AG10803 (cell line): ENCODE measurements at places on chromosomes 3 and 15.

- DNase-seq, result no peak
Observed at GRCh38 chr3:130529486-130530215, 12.7 kb downstream of the COL6A6 start.

- DNase-seq, result no peak
Observed at GRCh38 chr3:7710284-7710683, 791.3 kb upstream of the LMCD1 start.

DNA sequence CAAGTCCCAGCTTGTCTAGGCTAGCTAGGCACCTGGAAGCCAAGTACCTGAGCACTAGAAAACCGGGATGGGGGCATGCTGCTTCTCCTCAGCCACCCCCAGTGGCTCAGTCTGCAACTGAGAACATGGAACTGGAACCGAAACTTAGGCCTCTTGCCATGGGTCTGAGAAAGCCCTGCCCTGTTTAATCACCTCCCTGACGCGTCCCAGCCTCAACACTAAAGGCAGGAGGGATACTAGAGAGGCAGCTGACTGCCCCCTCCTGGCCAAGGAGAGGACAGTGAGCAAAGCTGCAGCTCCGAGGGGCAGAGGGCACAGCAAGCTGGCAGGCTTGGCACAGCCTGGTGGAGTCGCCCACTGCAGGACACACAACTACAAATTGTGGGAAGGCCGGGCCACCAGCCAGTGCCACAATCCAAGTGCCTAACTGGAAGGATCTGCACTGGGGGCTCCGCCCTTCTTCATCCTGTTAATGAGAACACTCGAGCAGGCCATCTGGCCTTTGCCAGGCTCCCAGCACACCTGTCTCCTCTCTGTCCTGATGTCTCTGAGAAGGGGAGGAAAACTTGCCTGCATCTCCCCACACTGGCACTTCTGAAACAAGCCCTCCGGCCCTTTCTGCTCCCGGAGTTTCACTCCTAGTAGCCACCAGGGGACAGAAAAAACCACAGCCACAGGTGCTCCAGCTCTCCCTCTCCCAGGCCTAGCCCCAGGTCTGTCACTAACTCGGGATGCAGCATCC lies 53.7 kb downstream of the BDH1 start:
- DNase-seq, result peak; percentile 68

DNA sequence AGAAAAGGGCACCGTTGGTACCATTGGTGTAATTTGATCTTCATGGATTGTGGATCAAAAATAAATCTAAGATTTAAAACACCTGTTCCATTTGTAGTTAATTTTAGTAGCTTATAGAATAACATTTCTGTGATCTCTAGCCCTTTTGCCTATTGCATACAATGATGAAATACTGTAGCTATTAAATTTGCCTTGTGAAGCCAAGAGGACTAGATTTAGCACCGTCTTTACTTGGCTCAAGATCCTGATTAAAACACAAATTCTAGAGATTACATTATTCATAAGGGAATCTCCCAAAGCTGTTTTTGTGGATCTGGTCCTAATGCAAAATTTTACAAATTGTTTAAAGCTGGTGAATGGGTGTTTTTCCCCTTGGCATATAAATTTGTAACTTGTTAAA lies 8.2 kb downstream of the TBC1D23 start:
- DNase-seq, result peak; percentile 56

GRCh38 chr15:90946538-90946937 lies 8.1 kb upstream of the RCCD1 start:
- DNase-seq, result no peak

DNA sequence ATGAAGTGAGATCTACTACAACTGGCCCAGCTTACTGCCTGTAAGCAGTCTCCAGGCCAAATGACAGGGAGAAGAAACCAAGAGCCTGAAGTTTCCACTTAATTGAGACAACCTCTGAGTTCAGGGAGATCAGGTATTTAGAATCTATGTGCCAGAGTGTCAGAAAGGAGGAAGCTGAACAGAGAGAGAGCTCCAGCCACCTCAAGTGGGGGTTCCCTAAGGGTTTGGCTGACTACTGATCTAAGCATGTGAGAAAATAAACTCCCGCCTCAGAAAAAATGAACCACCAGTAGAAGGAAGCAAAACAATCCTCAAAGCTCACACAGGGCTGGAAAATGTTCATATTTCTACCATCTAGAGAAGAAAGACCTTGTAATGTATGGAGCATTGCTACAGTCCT lies 25.0 kb downstream of the ADAM10 start:
- DNase-seq, result peak; percentile 28
